ENCODE measurements at places on chromosomes 2 and 18.

DNA sequence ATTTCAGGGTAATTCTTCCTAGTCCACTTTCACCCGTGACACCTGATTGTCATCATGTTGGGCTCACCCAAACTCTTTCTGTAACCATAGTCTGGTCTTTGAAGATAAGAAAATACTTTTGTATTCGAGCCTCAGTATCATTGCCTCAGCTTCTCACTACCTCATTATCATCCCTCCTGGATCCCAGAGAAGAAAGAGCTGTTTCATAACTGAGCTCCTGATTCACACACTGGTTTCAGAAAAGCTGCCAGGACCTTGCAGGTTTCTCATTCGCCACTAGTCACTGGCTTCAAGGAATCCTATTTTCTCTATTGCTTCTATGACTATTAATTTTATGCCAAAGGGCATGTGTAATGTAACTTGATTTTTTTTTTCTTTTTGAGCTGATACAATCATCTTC lies 2.9 kb upstream of the CRIM1 start:
- DNase-seq, result no peak

- no peak for DNase-seq
Measured at GRCh38 chr2:3324036-3324386, 53.6 kb downstream of the EIPR1 start.

DNA sequence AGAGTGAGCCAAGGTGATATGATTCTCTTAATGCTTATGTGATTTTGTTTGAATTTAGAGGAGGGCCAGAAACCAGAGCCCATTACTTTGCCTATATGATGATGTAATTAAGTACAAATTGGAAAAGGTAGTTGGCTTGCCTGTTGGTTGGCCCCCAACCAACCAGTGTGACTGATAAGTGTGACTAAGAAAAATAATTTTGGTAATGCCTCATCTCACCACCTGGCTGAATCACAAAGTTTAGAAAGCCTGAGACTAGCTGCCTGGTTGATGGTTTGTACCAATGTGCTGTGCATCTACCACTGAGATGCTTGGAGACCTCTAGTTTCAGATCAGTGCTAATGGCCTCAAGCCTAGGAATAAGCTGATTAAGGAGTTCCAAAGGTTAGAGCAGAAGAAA lies 338.7 kb downstream of the CDH2 start:
- DNase-seq, result no peak

GRCh38 chr2:3284657-3285630 lies 92.7 kb downstream of the EIPR1 start:
- no peak for DNase-seq

GRCh38 chr2:68901199-68901514 lies 30.0 kb upstream of the BMP10 start:
- DNase-seq, result no peak

DNA sequence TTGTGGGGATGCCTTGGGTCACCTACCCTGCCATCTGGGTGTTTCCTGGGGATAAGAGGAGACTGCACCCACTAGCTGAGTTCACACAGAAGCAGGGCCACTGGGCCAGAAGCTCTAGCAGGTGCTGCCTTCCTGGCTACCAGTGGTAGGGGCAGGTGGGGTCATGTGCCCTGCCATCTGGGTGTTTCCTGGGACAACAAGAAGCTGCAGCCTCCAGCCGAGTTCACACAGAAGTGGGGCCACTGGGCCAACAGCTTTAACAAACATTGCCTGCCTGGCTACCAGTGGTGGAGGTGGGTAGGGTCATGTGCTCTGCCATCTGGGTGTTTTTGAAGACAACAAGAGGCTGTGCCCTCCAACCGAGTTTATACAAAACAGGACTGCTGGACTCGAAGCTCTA lies 282.2 kb upstream of the SYT4 start:
- no peak for DNase-seq

GRCh38 chr2:27959496-27959895 lies 69.0 kb downstream of the BABAM2 start:
- no peak for DNase-seq

GRCh38 chr18:50836521-50836957 lies 16.7 kb upstream of the MRO start:
- no peak for DNase-seq

DNA sequence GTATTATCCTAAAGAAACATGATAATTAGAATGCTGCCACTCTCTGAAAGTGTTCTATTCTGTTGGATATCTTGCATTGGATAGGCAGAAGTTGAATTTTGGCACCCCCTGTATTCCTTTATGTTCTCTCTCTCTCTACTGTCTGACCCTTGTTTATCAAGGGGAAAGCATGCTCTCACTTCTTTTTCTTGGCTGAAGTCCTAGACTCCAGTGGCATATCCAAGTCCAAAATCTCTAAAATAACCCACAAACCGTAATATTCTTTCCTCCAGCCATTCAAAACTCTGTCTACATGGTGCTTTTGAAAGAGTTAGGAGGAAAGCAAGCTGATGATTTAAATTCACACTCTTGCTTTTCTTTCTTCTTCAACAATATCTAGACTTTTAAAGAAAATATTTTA lies 669.7 kb downstream of the TDRD15 start:
- DNase-seq, result no peak

DNA sequence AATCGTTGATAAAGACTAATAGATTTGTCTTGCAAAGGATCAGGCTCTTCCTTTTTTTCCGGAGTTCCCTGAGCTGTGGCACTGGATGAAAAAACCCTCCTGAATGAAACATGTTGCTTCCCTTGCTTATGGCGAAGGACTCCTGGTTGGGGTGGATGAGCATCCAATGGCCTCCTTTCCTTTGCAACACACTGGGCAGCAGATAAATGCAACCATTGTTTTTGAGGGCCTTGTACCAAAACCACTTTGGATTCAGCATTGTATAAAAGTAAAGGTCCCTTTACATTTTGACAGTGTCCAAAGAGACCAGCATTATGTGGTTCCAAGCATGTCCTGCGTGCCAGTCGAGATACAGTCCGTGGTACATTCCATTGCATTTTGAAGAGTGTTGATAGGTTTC lies 44.7 kb downstream of the FAM210A start:
- no peak for DNase-seq

DNA sequence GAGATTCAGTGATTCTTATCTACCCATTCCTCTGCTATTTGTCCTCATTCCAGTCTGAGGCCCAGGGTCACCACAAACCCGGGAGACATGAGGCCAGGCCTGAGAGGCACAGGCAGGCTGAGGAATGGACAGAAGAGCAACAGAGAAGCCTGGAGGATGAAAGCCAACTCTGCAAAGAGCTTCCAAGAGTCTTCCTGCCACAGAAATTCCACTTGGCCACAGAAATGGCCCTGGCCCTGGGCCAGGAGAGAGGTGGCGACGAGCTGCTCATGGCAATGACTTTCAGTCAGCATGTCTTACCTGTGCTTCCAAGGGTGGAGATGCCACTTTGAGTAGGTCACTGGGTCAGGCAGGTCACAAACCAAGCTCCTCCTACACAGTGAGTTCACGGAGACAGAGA lies 155.3 kb upstream of the PKDCC start:
- DNase-seq, result no peak

DNA sequence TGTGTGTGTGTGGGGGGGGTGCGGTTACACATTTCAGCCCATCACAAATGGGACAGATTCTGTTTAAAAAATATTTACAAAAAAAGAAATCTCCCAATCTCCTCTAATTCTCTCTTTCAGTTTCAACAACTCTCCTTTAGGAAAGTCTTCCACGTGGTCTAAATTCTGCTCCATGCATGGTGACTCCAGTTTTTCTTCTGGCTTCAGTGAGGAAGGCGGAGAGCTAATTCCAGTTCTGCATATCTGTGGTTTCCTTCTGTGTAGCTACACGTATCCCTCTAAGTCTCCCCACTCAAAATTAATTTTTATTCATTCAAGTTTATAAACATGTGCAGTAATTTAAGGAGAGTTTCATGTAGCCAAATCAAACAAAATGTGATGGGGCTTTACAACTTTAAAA lies 111.6 kb downstream of the SLC4A3 start:
- no peak for DNase-seq

GRCh38 chr2:118830881-118831280 lies 16.6 kb downstream of the EN1 start:
- DNase-seq, result no peak

DNA sequence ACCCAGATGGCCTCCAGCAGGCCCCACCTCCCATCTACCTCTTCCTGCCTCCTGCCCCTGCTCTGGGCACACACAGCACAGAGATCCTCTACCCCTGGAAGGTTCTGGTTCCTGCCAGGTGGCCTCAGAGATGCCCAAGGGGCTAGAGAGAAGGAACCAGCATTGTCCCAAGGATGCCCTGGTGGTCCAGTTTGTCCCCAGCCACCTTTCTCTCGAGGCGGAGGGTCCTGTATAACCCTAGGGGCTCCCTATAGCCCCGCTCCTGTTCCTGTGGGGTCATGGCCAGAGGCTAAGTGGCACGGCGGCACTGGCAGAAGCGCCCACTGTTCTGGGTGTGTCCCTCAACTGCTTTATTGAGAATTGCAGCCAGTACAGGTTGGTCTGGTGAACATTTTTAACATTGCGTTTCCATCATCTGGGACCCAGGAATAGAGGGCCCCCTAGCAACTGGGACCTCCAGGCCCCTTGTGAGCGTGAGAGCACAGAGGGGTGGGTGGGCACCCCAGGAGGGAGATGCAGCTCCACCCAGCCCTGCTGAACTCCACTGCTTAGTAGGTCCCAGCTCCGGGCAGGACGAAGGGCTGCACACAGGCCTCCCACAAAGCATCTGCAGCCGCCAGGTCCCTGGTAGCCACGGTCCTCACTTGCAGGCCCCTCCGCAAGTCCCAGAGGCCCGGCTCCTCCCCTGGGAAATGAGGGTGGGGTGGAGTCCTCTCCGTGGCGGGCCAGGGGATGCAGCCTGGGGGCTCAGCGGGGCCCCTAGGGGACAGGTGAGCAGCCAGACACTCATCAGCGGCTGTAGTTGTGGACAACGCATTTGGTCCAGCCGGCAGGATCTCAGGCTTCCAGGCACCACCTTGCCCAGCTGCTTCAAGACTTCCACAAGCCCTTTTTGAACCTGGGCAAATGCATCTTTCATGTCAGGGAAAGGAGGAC lies 33.1 kb downstream of the GPC1 start:
- DNase-seq, result no peak

GRCh38 chr2:180494286-180494685 lies 486.1 kb upstream of the UBE2E3 start:
- DNase-seq, result no peak

DNA sequence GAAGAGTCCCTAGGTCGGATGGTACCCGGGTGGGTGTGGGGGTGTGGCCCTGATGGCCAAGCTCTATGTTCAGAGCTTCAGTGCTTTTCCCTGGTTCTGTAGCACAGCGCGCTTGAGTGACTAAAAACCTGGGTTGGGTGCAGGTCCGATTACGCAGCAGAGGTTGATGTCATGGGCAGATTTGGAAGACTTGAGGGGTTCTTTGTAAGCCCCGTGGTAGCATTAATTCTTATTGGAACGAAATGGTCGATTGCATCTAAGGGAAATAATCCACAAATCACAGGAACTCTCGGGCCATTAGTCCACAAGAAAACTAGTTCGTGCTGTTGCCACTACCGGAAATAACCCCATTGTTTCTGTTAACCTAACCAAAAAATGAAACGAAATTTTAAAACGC lies 9.0 kb downstream of the HOXD8 start:
- DNase-seq, result no peak

DNA sequence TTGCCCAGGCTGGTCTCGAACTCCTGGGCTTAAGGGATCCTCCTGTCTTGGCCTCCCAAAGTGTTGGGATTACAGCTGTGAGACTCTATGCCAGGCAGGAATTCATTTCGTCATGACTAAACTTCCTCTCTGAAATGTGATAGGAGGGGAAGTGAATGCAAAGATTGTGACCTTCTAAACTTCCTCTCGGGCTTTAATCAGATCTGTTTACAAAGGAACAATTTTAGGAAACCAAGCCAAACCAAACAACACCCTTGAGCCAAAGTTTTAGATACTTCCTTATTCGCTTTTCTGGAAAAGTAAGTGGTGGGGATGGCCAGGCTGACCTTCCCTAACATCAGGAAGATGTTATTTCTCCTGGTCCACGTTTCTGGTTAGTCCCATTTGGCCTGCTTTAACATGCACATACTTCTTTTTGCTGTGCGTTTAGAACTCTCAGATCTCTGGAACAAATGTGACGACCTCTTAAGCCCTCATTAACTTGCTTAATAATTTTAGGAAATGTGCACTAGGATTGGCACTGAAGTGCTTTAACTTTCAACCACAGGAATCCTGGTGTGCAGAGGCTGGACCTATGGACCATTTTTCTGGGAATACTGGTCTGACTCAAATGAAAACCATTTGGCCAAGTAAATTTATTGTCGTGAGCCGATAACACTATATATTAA lies 33.2 kb upstream of the YES1 start:
- no peak for DNase-seq

GRCh38 chr2:134799936-134800335 lies 38.5 kb upstream of the ACMSD start:
- DNase-seq, result no peak

- DNase-seq, result no peak
Measured at GRCh38 chr2:21281384-21281783, 157.6 kb downstream of the TDRD15 start.

- DNase-seq, result no peak
Measured at GRCh38 chr18:54806526-54806925, 21.8 kb upstream of the RAB27B start.

- DNase-seq, result no peak
Measured at GRCh38 chr2:10977003-10977402, 65.3 kb downstream of the KCNF1 start.

- no peak for DNase-seq
Measured at GRCh38 chr2:20925265-20925889, 102.5 kb upstream of the LDAH start.

- no peak for DNase-seq
Measured at GRCh38 chr2:222242532-222242931, 56.3 kb downstream of the PAX3 start.

Measured in stimulated activated CD8-positive, alpha-beta memory T cell treated with anti-CD3 and anti-CD28 coated beads, Interleukin-15, amount 100 ng/mL, for 1 hour (primary cell).